GM12892 (cell line): ENCODE measurements at places on chromosomes 3 and 15.
A peak's percentile ranks its signal among the peaks of the same experiment; 100 is the strongest.

DNA sequence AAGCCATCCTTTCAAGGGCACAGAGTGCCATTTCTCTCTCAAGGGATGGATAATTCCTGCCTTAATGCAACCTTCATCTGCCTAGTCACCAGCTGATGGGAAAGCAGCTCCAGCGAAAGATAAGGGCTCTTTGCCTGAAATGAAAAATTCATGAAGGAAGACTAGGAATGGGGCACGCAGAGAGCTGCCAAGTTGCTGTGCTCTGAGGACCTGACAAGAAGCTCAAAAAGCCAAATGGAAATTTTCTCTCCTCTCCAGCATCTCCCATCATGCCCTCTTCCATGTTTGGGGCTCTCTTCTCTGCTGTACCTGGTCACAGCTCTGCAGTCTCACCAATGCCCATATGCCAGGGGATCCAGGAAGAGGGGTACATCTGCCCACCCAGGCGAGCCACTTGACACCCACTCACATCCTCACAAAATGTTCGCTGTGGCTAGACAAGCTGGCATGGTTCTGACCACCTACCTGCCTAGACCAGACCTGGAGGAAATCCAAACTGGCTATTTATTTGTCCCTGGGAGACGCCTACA is 29.3 kb upstream of the ABHD2 start:
- DNase-seq = no peak

DNA sequence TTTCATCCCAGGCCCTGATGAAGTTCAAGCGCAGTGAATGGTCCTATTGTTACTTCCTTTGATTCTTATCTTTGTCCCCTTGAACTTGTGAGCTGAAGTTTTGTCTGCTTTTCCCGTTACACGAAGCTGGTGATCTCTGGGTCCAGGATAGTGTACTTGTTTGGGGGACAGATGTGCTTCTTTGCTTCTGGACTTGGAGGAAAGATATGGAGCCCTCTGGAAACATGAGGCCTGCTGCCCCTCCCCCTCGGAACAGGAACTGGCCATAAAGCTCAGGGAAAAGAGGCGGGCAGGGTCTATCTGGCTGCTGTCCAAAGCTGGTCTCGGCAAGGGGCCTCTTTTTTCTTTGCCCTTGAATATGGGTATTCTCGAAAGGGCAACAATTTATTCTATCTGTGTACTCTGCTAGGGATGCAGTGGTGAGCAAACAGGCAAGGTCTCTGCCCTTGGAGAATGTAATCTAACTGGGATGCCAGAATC is 47.6 kb downstream of the IDH2 start:
- DNase-seq = no peak

- no peak for DNase-seq
Measured at GRCh38 chr3:41575724-41576123, 376.4 kb downstream of the CTNNB1 start.

GRCh38 chr15:49330166-49330565 is 92.9 kb upstream of the FGF7 start:
- no peak for DNase-seq

- DNase-seq = no peak
Measured at GRCh38 chr3:6120786-6121185, 740.1 kb upstream of the GRM7 start.

- DNase-seq = no peak
Measured at GRCh38 chr15:92619145-92620101, 36.2 kb downstream of the FAM174B start.

DNA sequence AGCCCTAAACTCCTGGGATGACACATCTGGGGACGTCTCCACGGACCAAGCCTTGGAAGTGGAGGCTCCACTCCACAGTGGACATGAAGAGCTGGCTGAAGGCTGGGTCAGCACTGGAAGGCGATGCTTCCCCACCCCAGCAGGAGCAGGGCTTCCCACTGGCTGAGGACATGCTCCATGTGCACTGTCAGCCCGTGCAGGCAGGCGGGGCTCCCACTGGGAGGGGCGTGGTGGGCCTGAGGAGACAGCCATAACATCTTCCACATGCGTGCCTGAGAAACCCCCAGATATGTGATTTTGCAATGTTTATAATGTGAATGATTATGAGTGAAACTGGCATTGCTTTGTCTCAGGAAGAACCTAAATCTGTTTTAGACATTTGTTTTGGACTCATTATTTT is 231.3 kb downstream of the KLF13 start:
- DNase-seq = no peak

DNA sequence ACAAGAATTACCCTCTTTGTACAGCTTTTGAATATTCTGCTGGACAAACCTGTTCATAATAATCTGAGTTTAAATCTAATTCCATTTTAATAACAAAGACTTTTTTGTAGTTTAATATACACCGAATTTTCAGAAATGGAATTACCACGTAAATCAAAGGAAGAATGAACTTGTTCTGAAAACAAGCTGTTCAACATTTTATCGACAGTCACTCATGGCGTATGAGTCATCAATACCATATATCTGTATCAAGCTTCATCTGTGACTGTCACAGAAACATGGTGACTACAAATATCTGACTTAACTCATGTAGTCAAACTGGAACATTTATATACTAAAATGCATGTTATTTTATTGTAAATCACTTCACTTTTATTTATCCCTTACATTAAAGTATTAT is 90.0 kb downstream of the EFL1 start:
- no peak for DNase-seq

- no peak for DNase-seq
Measured at GRCh38 chr3:197532388-197532787, 23.4 kb downstream of the BDH1 start.

DNA sequence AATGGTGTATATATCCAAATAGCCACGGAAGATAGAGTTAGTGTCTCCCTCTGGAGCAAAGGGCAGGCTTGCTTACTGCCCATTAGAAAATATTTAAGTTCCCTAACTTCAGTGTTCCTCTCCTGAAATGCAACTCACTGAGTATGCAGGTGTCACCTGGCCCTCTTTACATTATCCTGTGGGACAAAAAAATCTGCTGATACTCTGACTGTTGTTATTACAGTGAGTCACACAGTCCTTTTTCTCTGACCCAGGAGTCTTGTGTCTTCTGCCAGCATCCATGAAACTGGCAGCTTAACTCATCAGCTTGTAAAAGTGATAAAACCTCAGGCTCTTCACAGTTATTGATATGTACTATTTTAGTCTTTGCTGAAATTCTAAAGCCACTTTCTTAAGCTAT is 42.2 kb upstream of the RASGRF1 start:
- DNase-seq = no peak

GRCh38 chr3:165444745-165445144 is 248.6 kb upstream of the SLITRK3 start:
- no peak for DNase-seq

GRCh38 chr15:42090370-42090769 is 4.0 kb downstream of the PLA2G4D start:
- no peak for DNase-seq

DNA sequence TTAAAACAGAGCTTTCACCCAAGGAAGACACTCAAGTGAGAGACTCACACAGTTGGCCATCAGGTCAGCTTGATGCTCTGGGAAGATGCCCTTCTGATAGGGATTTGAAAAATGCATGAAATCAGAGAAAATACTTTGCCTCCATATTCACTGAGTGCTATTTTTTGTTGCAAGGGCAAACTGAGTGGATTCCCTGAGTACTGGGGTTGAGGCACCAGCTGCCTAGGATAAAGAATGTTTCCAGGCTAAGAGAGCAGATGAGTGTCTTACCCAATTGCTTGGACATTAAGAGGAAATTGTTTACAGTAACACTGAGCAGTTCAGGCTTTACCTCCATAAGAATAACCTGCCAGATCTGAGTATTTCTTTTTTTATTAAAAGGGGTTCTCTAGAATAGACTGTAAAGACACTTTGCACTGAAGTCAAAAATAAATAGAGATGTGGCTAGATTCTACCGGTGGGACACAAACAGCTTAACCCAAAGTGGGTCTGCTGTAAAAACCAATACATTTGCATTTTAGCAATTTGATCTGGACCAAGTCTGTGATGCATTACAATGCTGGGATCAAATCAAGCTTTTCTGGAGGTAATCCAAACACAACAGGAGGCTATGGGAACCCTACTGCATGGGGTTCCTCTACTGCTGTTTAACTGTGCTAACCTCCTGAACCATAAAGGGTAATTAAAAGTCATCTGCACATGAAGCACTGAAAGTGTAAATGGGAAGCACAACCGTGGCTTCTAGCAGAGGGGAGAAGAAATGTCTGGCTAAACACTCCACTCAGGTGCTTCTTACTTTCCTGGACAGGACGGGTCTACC is 238.8 kb upstream of the WNT5A start:
- no peak for DNase-seq

GRCh38 chr3:122727294-122727693 is 46.7 kb downstream of the PARP14 start:
- no peak for DNase-seq

GRCh38 chr3:10462641-10463532 is 42.5 kb downstream of the ATP2B2 start:
- DNase-seq = no peak

GRCh38 chr3:15051531-15051930 is 13.6 kb downstream of the MRPS25 start:
- peak; percentile 38 for DNase-seq

GRCh38 chr15:98874370-98874769 is 133.2 kb downstream of the PGPEP1L start:
- DNase-seq = no peak

DNA sequence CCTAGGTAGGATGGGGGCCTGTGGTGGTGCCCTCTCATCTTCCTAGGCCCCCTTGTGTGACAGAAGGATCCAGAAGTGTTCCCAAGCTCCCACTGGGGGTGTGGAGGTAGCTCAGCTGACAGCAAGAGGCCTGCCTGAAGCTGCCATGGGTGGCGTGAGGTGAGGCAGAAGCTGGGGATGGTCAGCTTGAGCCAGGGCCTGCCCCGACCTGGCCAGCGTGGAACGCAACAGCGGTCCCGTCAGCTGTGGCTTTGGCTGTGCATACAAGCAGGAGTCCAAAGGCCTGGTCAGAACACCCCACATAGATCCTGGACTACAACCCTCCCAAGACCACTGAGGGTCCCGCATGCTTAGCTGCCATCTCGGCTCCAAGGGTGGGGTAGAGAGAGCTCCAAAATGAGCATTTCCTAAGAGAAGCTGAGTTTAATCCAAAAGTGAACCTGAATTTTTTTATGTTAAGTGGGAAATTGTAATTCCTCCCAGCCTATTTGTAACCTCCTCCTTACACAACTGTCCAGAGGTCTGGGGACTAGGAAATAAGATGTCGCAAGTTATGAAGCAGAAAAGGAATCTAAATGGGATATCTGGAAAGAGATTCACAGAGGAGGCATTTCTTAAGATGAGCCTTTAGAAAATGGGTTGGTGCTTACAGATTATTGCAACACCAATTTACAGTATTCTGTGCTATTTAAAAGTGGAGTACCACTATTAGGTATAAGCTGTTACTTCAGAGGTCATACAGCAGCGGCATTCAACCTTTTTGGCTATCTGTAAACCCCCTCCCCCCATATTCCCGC is 9.9 kb upstream of the PLA2G4D start:
- no peak for DNase-seq

DNA sequence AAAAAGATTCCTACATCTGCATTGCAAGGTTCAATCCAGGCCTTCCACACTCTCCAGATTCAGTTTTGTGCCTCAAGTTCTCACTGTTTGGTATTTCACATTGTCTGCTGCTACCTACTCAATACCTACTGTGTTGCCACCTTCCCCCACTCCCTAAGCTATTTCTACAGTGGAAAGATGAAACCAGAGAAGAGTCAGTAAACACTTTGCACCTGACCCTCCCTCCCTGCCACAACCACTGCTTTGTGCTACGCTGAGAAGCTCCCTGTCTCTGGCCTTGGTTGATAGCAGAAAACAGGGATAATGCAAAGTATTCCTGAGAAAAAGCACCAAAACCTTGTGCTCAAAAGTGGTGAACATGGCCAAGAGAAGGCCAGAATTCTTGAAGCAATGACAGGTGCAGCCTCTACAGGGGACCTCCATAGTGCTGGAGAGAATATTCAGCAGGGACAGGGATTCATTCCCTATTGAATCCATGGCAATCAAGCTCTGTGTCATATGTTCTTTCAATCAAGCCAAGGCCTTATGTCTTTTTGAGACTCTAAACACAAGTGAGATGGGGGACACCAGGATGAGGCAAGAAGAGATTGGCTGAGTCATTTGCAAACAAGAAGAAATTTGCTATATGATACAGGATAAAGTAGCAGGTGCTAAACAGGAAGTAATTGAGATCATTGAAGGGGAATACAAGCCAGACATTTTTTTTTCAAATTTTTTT is 83.5 kb upstream of the LIPC start:
- DNase-seq = no peak

- DNase-seq = no peak
Measured at GRCh38 chr3:100060685-100061484, 53.4 kb downstream of the FILIP1L start.

DNA sequence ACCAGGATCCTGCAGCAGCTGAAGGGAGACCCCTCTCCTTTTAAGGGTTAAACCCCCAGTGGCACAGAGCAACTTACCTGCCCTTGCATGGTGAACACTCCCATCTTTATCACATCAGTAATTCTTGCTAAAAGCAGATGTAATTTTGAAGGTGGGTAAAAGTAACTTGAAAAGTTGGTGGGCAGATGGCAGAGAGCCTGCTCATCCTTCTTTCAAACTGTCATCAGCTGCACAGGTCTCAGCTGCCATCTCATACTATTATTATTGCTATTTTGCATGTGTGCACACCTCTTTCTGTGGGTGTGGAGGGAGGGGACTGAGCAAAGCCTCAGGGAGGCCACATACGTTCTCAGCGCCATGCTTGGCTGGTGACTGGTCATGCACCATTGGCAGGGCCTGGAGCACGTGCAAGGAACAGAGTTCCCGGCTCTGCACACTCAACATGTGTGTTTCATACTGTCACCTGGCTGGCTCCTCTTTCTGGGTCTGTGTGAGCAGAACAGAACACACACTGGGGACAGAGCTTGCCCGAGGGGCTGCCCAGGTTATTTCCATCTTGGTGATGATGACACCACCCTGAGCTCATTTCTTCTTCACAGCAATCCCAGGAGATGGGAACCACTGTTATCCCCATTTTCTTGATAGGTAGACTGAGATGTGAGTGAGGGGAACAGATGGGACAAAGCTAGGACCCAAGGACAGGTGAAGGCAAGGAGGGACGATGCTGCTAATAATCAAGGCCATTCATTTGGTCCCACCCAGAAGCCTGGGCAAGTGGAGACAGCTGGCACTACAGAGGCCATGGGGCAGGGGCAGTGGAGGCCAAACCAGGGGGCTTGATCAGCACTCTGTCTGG is 95.8 kb upstream of the KLF13 start:
- peak; percentile 59 for DNase-seq

GRCh38 chr3:57872606-57873005 is 116.5 kb downstream of the SLMAP start:
- DNase-seq = no peak

- DNase-seq = no peak
Measured at GRCh38 chr3:59811160-59811559, 761.3 kb upstream of the CFAP20DC start.

DNA sequence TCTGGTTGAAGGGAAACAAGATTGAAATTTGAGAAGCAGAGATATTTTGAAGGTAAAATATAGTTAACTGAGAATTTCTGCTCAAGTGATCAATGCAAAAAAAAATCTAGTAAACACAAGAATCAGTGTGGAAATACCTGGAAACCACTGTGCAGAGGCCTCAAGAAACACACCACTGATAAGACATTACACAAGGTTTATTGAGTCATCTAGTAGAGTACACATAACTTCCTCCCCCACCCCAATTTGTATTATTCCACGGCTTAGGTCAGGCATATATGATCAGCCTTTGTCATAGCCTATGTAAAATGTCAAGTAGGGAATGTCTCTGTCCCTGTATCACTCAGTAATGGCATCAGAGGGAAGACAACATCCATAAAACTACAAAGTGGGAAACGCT is 447.8 kb upstream of the BCHE start:
- DNase-seq = no peak
